ENCODE measurements at places on chromosomes 7 and 10. TPM values are rescaled to one million over a fixed set of nuclear protein-coding genes. Genes with fewer than 3 reads are reported as not detected.

The STYXL1 gene
- 40.4 TPM for total RNA-seq

GRCh38 chr7:30281791-30282190, 2.6 kb upstream of the ZNRF2 start:
- H3K27ac ChIP-seq, result no peak overlapping the region
- DNase-seq, result no peak
- H3K4me1 ChIP-seq, result peaks cover 21% of the 10 kb centered on the region
- H3K4me3 ChIP-seq, result no peak overlapping the region
- H3K36me3 ChIP-seq, result peaks cover 11% of the 10 kb centered on the region

GRCh38 chr7:76122516-76123239, 74.8 kb downstream of the MDH2 start:
- H3K36me3 ChIP-seq, result no peaks in the 10 kb centered on the region
- no peaks in the 10 kb centered on the region for H3K4me1 ChIP-seq
- no peak overlapping the region for H3K27ac ChIP-seq

- no peaks in the 10 kb centered on the region for H3K27me3 ChIP-seq
- DNase-seq, result no peak
- no peak overlapping the region for H3K4me3 ChIP-seq
Observed at GRCh38 chr10:88253128-88253527, 330.0 kb downstream of the RNLS start.

GRCh38 chr10:4663162-4663992, 162.6 kb upstream of the AKR1E2 start:
- H3K4me1 ChIP-seq, result peaks cover 7% of the 10 kb centered on the region
- no peak overlapping the region for H3K27ac ChIP-seq
- H3K27me3 ChIP-seq, result peaks cover 4% of the 10 kb centered on the region
- no peak overlapping the region for H3K4me3 ChIP-seq
- H3K36me3 ChIP-seq, result no peaks in the 10 kb centered on the region

- no peak for DNase-seq
- peaks cover 9% of the 10 kb centered on the region for H3K27me3 ChIP-seq
- H3K4me1 ChIP-seq, result peaks cover 11% of the 10 kb centered on the region
- no peak overlapping the region for H3K27ac ChIP-seq
Observed at GRCh38 chr10:97784200-97784810, 12.5 kb upstream of the SFRP5 start.

GRCh38 chr7:128036226-128036940, 5.1 kb upstream of the LRRC4 start:
- peaks cover 6% of the 10 kb centered on the region for H3K4me1 ChIP-seq
- H3K36me3 ChIP-seq, result no peaks in the 10 kb centered on the region
- peaks cover 8% of the 10 kb centered on the region for H3K27me3 ChIP-seq
- no peak overlapping the region for H3K4me3 ChIP-seq

GRCh38 chr7:80247144-80247543, 112.5 kb downstream of the GNAI1 start:
- H3K27me3 ChIP-seq, result no peaks in the 10 kb centered on the region
- no peak overlapping the region for H3K4me3 ChIP-seq
- no peak overlapping the region for H3K27ac ChIP-seq
- H3K4me1 ChIP-seq, result no peaks in the 10 kb centered on the region
- H3K36me3 ChIP-seq, result no peaks in the 10 kb centered on the region
- DNase-seq, result no peak

- no peak for DNase-seq
- no peak overlapping the region for H3K4me3 ChIP-seq
- H3K36me3 ChIP-seq, result no peaks in the 10 kb centered on the region
- H3K27ac ChIP-seq, result no peak overlapping the region
- H3K4me1 ChIP-seq, result no peaks in the 10 kb centered on the region
Observed at GRCh38 chr10:99809931-99810615, 27.6 kb downstream of the ABCC2 start.

The C7orf57 gene
- total RNA-seq, result 0.28 TPM

GRCh38 chr7:80060218-80060806, 74.3 kb upstream of the GNAI1 start:
- no peak overlapping the region for H3K27ac ChIP-seq
- no peaks in the 10 kb centered on the region for H3K4me1 ChIP-seq
- no peaks in the 10 kb centered on the region for H3K36me3 ChIP-seq
- no peak for DNase-seq
- H3K27me3 ChIP-seq, result no peaks in the 10 kb centered on the region

- no peak for DNase-seq
- peaks cover 17% of the 10 kb centered on the region for H3K4me1 ChIP-seq
- no peak overlapping the region for H3K27ac ChIP-seq
Observed at GRCh38 chr7:43695365-43695764, 34.0 kb downstream of the COA1 start.

DNA sequence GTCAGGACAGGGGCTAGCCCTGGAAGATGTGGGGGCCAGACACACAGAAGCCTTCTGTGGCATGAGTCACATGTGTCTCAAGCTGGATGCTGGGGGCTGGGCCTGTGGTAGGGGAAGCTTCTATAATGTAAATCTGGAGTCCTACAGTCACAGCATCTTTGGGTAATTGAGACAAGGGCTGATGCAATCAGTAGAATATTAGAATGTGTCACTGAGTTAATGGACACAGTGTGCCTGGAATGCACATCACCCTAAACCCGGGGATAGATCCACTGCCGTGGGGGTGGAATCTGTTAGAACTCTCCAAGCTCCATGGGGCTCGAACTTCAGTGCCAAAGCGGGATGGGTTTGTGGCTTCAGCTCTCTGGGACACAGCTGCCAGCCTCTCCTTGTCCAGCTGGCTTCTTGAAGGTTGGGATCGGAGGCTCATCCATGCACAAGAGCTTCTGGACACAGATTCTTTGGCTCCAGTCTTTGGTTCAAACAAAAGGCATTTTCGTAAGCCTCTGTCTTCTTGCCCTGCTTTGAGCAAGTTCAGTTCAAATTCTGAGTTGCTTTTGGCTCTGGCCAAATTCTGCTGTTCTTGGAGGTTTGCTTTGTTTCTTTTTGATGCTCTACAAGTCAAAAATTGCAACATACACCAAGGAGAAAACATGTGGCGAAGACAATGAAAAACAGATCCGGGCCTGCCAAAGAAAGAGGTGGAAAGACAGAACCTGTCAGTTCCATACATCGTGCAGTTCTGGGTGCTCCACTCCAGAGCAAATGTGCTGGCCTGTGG, 194.8 kb upstream of the ZNF32 start:
- H3K27me3 ChIP-seq, result peaks cover 3% of the 10 kb centered on the region
- H3K4me1 ChIP-seq, result peaks cover 21% of the 10 kb centered on the region
- DNase-seq, result no peak
- no peaks in the 10 kb centered on the region for H3K36me3 ChIP-seq

DNA sequence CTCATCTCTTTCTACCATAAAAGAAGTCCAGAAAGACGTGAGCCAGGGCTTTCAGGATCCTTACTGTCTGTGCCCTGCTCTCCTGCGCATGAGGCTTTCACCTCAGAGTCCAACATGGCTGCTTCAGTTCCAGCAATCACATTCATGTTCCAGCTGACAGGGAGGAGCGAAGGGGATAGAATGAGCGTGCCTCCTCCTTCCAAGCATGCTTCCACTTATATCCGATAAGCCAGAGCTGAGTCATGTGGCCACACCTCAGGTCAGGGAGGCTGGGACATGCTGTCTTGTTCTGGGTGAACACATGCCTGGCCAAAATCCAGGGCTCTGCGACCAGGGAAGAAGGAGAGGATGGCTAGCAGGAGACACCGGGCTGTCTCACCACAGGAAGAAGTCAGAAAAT, 248.2 kb downstream of the SKAP2 start:
- no peaks in the 10 kb centered on the region for H3K4me1 ChIP-seq
- H3K36me3 ChIP-seq, result no peaks in the 10 kb centered on the region
- peaks cover 5% of the 10 kb centered on the region for H3K27me3 ChIP-seq
- no peak overlapping the region for H3K4me3 ChIP-seq
- no peak for DNase-seq
- no peak overlapping the region for H3K27ac ChIP-seq

GRCh38 chr7:34758111-34758601, 100.1 kb downstream of the NPSR1 start:
- no peak overlapping the region for H3K4me3 ChIP-seq
- H3K27me3 ChIP-seq, result no peaks in the 10 kb centered on the region
- H3K36me3 ChIP-seq, result no peaks in the 10 kb centered on the region
- H3K27ac ChIP-seq, result no peak overlapping the region
- DNase-seq, result no peak

- no peak for DNase-seq
- peaks cover 16% of the 10 kb centered on the region for H3K27me3 ChIP-seq
- H3K4me3 ChIP-seq, result no peak overlapping the region
Observed at GRCh38 chr10:124063750-124064603, 29.4 kb downstream of the CHST15 start.

The SSMEM1 gene
- not detected for total RNA-seq

GRCh38 chr10:26386781-26387180, 51.4 kb upstream of the APBB1IP start:
- peaks cover 1% of the 10 kb centered on the region for H3K4me1 ChIP-seq
- no peaks in the 10 kb centered on the region for H3K36me3 ChIP-seq
- DNase-seq, result no peak
- no peak overlapping the region for H3K4me3 ChIP-seq
- no peak overlapping the region for H3K27ac ChIP-seq

The C7orf33 gene
- total RNA-seq, result not detected

GRCh38 chr7:2715341-2716231, 27.6 kb downstream of the AMZ1 start:
- DNase-seq, result peak; percentile 51
- H3K36me3 ChIP-seq, result peaks cover 5% of the 10 kb centered on the region
- peaks cover 79% of the 10 kb centered on the region for H3K4me1 ChIP-seq
- H3K27me3 ChIP-seq, result peaks cover 5% of the 10 kb centered on the region
- H3K27ac ChIP-seq, result peak overlapping the region; percentile 69
- H3K4me3 ChIP-seq, result no peak overlapping the region

DNA sequence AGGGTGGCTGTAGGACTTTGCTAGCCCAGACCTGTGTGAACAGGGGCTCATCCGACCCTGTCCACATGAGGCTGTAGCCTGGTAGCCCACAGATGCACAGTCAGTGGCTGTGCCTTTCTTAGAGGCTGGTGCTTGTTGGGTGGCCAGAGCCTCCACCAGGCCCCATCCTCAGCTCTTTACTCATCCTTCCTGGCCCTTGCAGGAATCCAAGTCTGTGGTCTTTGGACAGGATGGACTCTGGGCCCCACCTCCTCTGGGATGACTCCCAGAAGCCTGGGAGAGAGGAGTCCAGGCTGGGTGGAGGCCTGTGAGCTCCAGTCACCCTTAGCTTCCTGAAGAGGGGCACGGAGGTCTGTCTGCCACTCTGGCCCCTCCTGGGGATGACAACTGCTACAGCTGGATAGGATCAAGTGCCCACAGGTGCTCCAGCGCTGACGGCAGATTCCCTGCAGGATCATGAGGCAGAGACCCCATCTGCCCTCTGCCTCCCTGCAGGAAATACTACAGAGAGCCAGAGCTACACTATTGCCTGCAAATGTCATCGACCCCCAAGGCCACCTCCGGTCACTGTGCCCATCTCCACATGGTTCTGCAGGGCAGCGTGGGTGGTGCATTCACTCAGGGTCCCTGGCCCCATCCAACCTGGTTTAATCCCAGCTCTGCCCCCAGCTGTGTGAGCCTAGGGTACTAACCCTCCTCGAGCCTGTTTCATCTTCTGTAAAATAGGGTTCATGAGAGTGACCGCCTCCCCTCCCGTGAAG, 114.5 kb downstream of the PTPN20 start:
- no peaks in the 10 kb centered on the region for H3K4me1 ChIP-seq
- H3K27me3 ChIP-seq, result no peaks in the 10 kb centered on the region
- peak; percentile 11 for DNase-seq

- no peak overlapping the region for H3K27ac ChIP-seq
- no peaks in the 10 kb centered on the region for H3K27me3 ChIP-seq
- H3K36me3 ChIP-seq, result no peaks in the 10 kb centered on the region
Observed at GRCh38 chr10:2817940-2818636, 249.3 kb upstream of the PFKP start.

- H3K4me1 ChIP-seq, result no peaks in the 10 kb centered on the region
- no peaks in the 10 kb centered on the region for H3K36me3 ChIP-seq
- no peak overlapping the region for H3K4me3 ChIP-seq
- no peak overlapping the region for H3K27ac ChIP-seq
Observed at GRCh38 chr10:77959887-77960455, 33.4 kb upstream of the DLG5 start.

DNA sequence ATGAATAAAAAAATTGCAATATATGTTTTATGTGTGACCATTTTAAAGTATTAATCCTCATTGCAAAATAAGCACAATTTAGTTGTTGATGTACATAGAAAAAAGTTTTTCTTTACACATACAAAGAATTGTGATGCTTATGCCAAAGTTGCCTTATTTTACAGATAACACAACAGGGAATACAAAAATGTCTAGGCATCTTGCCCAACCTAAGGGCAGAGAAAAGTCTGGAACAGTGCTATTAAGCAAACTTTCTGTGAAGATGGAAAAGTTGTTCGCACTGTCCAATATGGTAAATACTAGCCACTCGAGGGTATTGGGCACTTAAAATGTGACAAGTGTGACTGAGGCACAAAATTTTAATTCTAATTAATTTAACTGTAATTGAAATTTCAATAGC, 190.2 kb upstream of the HGF start:
- no peak overlapping the region for H3K4me3 ChIP-seq
- DNase-seq, result no peak
- H3K27ac ChIP-seq, result no peak overlapping the region
- H3K4me1 ChIP-seq, result no peaks in the 10 kb centered on the region
- H3K27me3 ChIP-seq, result no peaks in the 10 kb centered on the region

GRCh38 chr7:71349682-71350481, 217.9 kb downstream of the GALNT17 start:
- no peaks in the 10 kb centered on the region for H3K27me3 ChIP-seq
- no peak overlapping the region for H3K27ac ChIP-seq
- H3K4me1 ChIP-seq, result no peaks in the 10 kb centered on the region
- no peak for DNase-seq
- H3K36me3 ChIP-seq, result no peaks in the 10 kb centered on the region
- no peak overlapping the region for H3K4me3 ChIP-seq

DNA sequence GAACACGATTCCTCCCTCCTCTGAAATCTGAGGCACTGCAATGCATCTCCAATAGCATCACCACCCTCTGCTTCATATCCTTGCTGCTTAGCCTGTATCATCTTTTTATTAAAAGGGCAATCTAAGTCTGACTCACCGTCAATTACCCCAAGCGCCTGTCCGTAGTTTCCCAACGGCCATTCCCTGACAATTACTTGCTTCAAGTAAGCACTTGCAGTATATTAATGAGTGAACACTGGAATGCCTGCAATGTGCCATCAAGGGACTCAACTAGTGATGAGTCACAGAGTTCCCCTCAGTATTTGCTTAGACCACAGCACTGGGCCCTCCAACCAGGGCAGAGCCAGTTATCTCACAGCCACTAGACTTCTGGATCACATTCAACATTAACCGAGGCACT, 19.5 kb upstream of the PPP1R3C start:
- H3K27ac ChIP-seq, result no peak overlapping the region
- no peaks in the 10 kb centered on the region for H3K36me3 ChIP-seq
- DNase-seq, result no peak

The CDNF gene
- 0.75 TPM for total RNA-seq

The CHRM2 gene
- total RNA-seq, result not detected

GRCh38 chr7:16616542-16616941, 29.0 kb downstream of the ANKMY2 start:
- H3K4me3 ChIP-seq, result no peak overlapping the region
- H3K27ac ChIP-seq, result no peak overlapping the region
- peaks cover 27% of the 10 kb centered on the region for H3K36me3 ChIP-seq
- no peak for DNase-seq
- no peaks in the 10 kb centered on the region for H3K27me3 ChIP-seq

DNA sequence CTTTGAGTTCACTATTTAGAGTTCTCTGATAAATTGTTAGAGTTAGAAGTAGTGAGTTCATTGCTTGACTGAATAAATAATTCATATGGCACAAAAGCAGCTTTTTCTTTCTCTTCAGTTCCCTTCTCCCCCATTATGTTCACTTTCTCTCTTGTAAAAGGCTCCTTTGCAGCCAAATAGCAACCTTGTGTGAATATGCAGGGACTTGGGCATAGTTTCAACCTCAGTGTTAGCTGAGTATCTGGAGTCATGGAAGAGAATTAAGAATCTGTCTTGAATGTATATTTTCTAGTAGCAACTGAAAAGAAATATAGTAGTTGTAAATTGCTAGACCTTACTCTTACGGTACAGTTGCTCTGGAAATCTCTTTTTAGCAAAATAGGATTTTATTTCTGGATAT, 31.9 kb downstream of the ZEB1 start:
- peaks cover 54% of the 10 kb centered on the region for H3K4me1 ChIP-seq
- DNase-seq, result no peak
- H3K27me3 ChIP-seq, result no peaks in the 10 kb centered on the region
- H3K27ac ChIP-seq, result no peak overlapping the region
